ENCODE measurements at places on chromosomes 3 and 15.

- no peak for DNase-seq
These were observed 556.5 kb upstream of the KCNMB2 start for GRCh38 chr3:177979703-177980102.

DNA sequence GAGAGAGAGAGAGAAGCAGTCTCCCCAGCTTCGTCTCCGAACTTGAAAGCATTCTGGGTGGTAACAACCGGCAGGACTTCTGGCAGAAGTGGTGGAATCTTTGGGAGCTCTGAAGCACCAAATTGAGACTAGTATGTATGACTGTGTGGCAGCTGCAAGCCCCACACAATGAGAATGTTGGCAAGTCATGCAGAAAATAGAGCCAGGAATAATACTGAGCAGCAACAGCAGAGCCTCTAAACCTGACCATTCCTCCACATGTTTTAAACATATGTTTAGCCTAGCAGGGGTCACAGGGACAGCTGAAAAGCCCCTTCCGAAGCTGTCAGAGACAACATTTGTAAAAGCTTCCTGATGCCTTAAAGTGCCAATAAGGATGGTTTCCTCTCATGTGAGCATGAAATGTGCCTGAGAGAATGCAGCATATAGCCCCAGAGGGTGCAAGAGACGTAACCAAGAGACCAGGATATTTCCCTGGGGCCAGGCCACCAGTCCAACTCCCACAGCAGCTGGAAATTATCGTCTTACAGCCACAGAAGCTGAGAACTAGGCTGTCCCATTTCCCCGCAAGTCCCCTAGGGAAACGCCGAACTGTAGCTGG, 178.6 kb upstream of the CCDC54 start:
- DNase-seq = no peak

GRCh38 chr15:100787567-100788417, 91.8 kb upstream of the ALDH1A3 start:
- DNase-seq = peak; percentile 32

DNA sequence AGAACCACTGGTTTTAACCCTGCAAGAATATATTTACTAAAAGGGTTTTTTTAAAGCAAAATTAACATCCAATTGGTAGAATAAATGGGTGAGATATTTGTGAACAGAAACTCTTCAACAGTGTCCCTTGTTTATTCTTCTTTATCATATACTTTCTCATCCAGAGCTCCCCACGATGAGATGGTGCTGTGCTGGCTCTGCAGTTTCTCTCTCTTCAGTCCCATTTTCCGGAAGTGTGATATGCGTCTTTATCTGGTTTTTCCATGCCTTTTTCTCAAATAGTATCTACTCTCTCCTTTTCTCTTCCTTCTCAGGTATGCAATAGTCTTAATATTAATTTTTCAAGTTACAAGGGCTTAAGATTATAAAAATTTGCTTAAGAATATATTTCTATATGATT, 1.5 kb downstream of the EAF2 start:
- DNase-seq = no peak

GRCh38 chr3:90062631-90063200, 955.3 kb downstream of the EPHA3 start:
- DNase-seq = no peak

DNA sequence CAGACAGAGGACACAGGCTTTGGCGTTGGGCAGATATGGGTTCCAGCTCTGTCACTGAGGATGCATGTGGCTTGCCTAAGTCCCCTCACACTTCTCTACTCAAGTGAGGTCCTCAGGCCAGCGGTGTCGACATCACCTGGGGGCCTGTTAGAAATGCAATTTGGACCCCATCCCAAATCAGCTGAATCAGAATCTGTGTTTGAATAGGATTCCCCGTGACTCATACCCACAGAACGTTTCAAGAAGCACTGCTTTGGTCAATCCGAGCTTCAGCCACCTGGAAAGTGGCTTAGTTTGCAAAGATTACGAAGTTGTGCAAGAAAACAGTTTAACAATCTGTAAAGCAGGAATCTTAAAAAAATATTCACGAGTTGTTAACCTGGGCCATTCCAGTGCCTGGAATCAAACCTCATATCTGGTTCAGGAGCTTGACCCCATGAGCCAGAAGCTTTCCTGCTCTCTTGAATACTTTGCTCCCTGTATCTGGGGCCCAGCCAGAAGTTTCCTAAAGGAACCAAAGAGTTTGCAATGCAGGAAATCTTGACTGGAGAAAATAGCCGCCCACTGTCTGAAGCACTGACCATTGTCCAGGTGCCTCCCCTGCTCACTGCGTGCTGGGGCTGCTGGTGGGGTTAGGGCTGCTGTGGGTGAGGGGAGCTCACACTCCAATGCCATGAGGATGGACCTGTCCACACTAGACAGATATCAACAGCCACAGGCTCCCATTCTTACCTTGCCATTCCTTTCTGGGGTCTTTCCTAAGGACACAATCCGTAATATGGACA, 208.5 kb upstream of the LINGO1 start:
- no peak for DNase-seq

DNA sequence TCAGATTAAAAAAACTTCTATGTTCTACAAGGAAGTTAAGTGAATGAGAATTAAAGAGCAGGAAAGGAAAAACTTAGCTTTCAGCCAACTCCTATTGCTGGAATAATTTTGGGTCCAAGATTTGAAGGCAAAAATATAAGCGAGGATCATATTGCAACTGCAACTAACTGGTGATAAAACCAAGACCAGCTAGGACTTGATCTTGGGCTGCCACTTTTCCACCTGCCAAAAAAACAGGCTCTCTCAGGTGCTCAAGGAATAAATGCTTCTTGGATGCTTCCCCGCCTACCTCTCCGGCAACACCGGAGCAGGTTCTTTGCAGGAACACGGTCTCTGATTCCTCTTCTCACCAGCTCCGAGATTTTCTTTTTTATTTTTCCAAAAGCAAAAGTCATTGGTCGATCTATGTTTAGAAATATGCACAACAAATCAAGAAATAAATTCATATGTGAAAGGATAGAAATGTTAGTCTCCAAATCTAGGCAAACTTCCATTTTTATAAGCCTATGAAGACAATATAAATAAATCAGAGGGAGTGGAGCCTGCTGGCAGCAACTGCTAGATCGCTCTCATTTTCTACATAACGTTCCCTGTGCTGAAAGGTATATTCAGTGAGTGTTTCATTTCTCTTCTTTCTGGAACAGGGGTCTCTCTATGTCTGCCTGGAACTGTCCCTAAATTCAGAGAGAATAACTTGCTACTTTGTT, 241.9 kb downstream of the NTRK3 start:
- DNase-seq = no peak

- DNase-seq = no peak
These were observed 227.5 kb downstream of the CADPS start for GRCh38 chr3:62647711-62648110.

DNA sequence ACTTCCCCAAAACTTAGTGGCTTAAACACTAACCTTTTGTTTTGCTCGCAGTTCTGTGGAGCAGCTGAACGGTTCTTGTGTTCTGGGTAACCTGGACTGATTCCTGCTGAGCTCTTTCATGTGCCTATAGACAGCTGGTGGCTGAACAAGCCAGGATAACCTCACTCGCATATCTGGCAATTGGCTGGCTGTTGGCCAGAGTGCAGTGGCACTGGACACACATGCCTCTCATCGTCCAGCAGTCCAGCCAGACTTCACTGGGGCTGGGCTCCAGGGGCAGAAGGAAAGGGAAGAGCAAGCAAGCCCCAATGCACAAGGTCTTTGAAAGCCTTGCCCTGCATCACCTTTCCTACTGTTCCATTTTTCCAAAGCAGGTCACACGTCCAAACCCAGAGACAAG, 53.6 kb upstream of the GATA2 start:
- no peak for DNase-seq
